ENCODE measurements at places on chromosomes 6 and 20.

DNA sequence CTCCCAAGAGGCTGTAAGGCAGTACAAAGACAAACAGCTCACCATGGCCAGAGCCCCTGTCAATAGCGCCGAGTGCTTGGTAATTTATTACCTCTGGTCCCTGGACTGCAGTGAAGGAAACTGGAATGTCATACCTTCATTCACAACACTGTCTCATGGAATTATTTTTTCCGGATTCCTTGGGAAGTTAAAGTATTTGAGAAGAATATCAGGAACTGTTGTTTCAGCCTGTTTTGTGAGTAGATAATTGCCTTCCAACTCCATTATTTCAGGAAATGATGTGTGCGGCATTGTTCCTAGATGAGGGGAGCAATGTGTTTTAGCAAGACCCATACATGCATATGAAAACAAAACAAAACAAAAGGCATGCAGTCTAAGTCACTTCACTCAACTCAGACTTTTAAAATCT lies 64.0 kb downstream of the BLOC1S5 start:
- no peak for DNase-seq

GRCh38 chr6:45470131-45470738 lies 92.5 kb upstream of the SUPT3H start:
- no peak for DNase-seq

- DNase-seq, result no peak
These were observed 16.1 kb upstream of the UNC93A start for GRCh38 chr6:167275001-167275400.

- no peak for DNase-seq
These were observed 7.9 kb upstream of the POU5F1 start for GRCh38 chr6:31178143-31179041.

DNA sequence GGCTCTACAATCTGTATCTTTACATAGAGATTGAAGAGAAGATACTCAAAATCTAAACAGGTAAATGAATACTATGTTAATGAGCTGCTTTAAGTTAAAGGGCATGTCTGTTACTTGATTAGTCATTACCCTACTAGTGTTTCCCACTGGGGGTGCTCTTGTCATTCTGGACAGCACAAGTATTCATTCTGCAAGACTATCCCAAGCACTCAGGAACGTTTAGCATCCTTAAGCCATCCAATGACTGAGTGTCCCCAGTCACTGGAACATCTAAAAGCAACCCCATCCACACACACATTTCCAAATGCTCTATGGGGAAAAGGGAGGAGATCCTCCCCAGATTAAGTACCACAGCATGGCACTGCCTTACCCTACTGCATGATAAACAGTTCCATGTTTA lies 25.7 kb downstream of the EZR start:
- no peak for DNase-seq

DNA sequence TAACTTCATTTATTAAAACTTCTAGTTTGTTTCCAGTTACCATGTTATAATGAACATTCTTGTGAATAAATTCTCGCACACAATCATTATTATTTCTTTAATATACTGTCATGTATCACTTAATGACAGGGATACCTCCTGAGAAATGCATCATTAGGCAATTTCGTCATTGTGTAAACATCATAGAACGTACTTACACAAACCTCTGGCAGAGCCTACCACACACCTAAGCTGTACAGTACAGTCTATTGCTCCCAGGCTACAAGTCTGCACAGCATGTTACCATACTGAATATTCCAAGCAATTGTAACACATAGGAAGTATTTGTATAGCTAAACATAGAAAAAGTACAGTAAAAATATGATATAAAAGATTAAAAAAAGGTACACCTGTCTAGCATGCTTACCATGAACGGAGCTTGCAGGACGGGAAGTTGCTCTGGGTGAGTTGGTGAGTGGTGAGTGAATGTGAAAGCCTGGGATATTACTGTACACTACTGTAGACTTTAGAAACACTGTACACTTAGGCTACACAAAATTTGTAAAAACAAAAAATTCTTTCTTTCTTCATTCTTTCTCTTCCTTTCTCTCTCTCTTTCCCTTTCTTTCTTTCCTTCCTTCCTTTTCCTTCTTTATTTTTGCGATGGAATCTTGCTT lies 268.2 kb upstream of the SOX4 start:
- no peak for DNase-seq

DNA sequence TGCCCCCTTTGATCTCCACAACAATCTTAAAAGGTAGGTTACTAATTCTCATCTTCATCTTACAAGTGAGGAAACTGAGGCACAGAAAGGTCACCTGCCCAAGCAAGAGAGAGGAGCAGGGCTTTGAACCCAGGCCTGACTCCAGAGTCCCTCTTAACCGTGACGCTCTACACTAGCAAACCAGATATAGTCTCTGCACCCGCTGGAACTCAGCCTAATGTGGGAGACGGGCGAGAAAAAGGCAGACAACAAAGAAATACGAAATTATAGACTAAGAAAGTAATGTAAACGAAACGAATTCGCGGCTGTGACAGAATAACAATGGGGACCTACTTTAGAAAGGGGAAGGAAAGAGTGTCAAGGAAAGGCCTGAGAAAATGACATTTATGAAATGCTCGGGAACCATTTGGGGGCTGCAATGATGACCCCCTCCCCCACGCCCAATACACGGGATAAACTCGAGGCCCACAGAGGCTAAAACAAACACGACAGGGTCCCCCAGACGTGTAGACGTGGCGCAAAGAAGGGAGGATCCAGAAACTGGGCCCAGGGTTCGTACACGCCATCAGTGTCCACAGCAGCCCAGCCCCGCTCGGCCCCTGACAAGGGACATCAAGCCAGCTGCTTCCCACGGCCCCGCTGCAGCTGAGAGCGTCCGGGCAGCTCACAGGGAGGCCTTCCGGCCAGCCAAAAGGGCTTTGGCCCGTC lies 637 bp downstream of the TRPC4AP start:
- no peak for DNase-seq

GRCh38 chr6:11613858-11614257 lies 76.3 kb downstream of the TMEM170B start:
- DNase-seq, result no peak

- no peak for DNase-seq
These were observed 184.4 kb downstream of the UNC5CL start for GRCh38 chr6:40854592-40854991.

DNA sequence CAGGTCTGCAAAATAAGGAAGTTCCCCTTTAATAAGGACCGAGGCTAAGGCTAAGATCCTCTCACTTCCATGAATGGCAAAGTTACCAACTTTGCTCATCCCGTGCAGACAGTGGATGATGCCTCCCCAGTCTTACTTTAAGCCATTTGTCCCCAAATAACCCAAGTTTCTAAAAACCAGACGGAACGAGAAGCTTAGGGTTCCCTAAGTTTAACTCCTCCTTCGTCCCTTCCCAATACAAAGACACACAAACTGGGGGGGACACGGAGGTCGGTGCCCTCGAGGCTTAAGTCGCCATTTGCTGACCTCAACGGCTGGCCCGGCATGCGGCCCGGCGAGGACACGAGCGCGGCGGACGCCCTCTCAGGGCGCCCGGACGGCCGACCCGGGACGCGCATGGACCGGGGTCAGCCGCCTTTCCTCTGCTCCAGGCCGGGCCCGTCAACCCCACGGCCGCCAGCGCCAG lies 527 bp downstream of the FBXO30 start:
- DNase-seq, result peak; percentile 42

GRCh38 chr6:138797806-138798446 lies 2.0 kb downstream of the ECT2L start:
- no peak for DNase-seq

- DNase-seq, result no peak
These were observed 48.3 kb upstream of the RNF24 start for GRCh38 chr20:4063631-4064030.

- DNase-seq, result no peak
These were observed 144.6 kb downstream of the UST start for GRCh38 chr6:148891405-148891783.

GRCh38 chr6:134787261-134787877 lies 162.5 kb downstream of the ALDH8A1 start:
- no peak for DNase-seq

GRCh38 chr6:98823428-98824161 lies 10.8 kb upstream of the POU3F2 start:
- no peak for DNase-seq

GRCh38 chr20:24915440-24915839 lies 33.6 kb upstream of the CST7 start:
- no peak for DNase-seq

DNA sequence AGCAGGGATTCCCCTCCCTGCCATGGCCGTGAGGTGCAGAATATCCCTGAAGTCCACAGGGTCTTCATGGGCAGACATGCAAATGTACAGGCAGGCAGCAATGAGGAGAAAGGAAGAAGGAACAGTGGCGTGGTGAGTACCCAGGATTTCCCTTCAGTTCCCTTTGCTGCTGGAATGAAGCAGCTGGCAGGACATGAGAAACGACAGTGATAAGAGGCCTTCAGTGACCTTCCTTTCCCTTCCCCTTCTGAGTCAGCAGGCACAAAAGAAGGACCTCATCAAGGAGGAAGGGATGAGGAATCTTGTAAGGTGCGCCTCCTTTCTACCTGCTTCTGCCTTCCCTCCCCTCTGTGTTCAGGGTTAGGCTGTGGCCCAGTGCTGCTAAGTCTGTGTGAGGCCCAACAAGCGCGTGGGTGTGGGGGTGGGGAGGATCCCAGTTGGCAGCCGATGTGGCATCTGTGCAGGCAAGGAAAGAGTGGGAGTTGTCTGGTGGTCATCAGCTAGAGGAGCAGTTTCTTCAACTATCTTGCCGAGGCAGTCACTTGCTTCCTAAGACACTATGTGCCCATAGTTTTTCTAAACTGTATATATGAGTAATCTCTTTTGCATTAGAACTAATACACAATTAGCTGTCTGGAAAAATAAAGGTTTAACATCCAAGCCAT lies 29.5 kb upstream of the FBXO9 start:
- DNase-seq, result no peak

DNA sequence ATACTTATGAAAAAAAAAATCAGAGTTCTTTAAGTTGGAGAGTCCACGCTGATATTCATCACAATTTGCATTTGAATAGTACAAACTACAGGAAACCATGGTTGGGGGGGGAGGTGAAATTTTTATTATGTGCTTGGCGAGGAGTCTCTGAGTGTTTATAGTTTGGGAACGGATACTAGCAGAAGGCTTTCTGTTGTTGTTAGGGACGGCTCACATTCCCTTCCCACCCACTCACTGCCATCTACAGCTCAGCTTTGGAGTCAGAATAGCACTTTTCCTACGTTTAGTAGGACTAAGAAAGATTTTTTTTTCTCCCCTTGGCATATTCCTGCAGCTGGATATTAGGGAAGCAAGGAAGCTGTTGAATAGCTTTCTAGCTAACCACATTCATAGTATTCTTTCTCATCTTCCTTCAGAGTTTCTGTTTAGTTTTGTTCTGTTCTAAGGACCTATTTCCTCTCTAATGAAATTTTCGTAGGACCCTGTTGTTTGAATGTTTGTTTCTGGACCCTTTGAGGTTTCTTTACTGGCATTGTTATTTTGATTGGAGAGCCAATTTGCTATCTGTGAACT lies 235.1 kb upstream of the ZNF217 start:
- DNase-seq, result no peak

GRCh38 chr20:14657266-14658005 lies 320.0 kb upstream of the FLRT3 start:
- no peak for DNase-seq

DNA sequence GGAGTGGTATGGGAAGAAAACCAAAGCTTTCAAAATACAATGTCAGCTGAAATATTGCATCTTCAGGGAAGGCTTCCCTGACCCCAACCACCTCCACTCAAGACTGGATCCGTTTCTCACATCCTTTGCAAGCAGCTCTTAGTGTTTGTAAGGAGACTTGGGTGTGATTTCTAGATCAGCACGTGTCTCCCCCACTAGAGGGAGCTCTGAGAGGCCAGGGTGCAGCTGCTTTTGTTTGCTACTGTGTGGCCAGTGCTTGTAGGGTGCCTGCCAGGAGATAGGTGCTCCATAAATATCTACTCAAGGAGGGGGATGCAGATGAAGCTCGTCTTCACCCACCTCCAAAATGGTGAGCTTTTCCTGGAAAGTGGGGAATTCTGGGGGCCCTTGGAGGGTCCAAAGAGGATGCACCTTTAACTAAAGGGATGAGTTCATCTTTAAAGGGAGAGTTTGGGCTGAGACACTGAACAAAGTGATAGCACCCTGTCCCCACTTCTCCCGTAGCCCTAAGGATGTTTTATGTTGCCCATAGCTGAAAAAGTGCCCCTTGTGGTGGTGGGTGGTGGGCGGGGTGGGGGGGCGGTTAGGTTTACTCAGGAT lies 52.6 kb upstream of the MAFB start:
- peak; percentile 56 for DNase-seq

GRCh38 chr20:44596010-44596409 lies 13.6 kb downstream of the PKIG start:
- DNase-seq, result no peak

DNA sequence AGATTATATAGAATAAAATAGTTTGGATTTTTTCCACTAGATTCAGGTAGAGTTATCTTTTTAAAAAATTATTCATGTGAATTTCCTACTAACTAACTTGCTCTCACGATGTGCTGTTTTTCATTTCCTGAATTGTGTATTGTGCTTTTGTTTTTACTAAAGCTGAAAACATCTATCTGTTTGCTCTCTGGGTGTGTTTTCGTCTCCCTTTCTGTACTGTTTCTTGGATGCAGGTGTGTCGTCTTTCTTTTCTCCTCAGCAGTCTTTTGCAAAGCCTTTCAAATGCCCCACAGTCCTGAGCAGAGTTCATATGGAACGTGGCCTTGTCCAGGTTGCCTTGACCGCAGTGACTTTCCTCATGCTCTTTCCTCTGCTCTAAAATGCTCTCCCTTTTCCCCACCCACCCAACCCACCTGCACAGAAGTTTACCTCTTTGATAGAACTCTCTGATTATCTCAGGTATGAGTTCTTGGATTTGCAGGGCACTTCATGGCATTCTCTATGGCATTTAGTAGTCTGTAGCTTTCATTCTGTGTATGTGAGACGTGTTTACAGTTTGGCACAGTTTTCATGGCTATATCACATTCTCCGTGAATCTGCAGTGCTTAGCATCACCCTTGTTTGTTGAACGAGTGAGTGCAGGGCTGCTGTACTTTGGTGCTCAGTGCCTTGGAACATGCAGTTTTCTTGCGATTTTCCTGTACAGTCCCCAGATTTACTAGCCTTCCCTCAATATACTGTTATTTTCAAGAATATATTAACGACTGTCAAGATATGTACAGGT lies 77.1 kb downstream of the FARS2 start:
- DNase-seq, result no peak

All from HL-60 (cell line).